ENCODE measurements at places on chromosomes 12 and 14.

GRCh38 chr12:122886851-122887818 is 8.8 kb downstream of the VPS37B start:
- peak; percentile 70 for DNase-seq

DNA sequence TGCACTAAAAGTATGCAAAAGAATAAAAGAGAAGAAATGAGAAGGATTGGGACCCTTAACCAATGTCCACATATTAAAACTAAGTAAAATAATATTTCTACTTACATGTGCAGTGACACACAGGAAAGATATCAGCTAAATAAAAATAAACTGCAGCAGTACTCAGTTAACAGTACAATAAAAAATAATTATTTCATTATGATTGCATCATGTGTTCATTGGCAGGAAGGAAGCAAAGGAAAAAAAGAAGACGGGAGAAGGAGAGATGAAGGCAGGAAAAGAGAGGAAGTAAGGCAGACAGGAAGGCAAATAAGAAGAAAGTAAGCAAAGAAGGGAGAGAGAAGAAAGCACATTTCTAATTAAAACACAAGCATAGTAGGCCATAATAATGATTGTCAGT is 33.0 kb downstream of the RASSF9 start:
- DNase-seq, result peak; percentile 23

DNA sequence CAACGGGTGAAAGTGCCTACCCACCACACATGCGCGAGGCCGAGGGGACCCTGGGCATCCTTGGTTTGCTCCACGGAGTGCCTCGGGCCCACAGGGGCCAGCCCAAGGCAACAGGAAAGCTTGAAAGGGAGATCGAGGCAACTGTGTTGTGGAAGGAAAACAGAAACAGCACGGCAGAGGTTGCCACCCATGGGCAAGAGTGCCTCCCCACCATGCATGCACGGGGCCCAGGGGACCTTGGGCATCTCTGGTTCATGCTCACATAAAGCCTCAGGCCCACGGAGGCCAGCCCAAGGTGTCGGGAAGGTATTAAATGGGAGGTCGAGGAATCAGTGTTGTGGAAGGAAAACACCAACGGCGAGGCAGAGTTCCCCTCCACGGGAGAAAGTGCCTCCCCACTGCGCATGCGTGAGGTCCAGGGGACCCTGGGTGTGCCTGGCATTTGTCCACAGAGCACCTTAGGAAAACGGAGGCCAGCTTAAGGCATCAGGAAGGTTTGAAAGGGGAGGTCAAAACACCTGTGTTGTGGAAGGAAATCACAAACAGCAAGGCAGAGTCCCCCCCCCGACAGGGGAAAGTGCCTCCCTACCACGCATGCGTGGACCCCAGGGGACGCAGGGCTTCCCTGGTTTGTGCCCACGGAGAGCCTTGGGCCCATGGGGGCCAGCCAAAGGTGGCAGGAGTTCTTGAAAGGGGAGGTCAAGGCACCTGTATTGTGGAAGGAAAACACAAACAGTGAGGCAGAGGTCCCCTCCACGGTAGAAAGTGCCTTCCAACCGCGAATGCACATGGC is 367.3 kb downstream of the ALG10 start:
- DNase-seq, result no peak

DNA sequence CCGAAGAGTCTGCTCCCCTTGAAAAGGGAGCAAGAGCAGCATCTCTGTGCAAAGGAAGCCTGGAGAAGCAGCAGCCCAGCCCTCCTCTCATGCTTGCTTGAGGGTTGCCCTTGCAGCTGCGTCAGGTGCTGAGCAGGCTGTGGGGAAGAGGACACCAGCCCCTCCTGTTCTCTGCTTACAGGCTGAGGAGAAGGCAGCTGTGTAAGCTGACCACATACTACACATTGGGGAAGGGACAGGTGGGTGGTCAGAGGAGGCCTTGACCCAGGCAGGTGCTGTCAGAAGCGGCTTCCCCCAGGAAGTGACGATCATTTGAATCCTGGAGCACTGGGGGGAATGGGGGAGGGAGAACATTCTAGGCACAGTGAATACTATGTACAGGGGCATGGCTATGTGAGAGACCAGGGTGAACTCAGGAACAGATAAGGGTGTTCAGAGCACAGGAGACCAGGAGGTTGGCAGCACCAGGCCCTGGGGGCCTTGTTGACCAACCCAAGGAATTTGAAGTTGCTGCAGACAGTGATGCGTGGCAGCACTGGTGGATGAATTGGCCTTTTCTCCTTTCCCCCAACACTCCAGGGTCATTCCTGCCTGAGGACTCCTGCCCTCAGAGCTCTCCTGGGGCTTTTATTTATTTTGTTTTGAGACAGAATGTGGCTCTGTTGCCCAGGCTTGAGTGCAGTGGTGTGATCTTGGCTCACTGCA is 2.7 kb upstream of the KLC1 start:
- no peak for DNase-seq

GRCh38 chr14:73725116-73726024 is 11.2 kb upstream of the PNMA1 start:
- DNase-seq, result peak; percentile 66

DNA sequence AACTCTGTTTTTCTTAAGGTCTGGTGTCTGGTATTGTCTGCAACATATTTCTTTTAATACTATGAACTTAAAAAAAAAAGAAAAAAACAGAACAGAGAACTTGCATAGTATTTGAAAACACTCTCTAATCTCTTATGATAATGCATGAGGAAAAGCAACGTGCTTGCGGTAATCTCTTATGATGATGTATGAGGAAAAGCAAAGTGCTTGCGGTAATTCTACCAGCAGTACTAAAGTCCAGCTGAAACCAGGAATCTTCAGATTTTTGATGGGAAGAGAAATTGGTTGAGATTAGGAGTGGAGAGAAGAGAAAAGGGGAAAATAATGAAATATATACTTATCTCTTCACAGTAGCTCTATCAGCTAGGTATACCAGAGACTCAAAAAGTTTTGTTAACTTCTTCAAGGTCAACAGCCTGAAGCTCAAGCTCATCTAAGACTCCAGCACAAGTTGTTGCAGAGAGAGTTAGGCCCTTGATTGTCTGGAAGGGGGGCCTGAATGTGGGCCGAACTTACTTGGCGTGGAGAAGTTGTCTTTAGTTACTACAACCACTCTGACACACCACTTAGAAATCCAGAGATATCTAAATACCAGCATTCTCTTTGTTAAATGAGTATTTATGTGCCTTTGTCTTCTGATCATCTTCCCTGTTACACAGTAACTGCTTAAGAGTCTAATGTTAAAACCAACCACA is 240.4 kb downstream of the PRKD1 start:
- peak; percentile 28 for DNase-seq

DNA sequence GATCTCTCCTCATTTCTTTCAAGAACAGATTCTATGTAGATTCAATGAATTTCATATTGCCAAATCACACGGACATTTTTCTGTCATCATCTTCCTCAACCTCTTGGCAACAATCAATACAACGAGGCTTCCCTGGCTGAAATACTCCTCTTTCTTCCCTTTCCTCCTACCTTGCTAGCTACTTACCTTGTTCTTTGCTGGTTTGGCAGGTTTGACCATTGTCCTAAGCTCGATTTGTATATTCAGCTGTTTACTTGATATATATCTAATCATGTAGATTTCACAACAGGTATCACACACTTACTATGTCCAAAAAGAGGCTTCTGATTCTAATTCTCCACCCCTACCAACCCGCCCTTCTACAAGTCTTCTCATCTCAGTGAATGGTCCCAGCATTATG is 23.6 kb downstream of the NDUFA12 start:
- no peak for DNase-seq

DNA sequence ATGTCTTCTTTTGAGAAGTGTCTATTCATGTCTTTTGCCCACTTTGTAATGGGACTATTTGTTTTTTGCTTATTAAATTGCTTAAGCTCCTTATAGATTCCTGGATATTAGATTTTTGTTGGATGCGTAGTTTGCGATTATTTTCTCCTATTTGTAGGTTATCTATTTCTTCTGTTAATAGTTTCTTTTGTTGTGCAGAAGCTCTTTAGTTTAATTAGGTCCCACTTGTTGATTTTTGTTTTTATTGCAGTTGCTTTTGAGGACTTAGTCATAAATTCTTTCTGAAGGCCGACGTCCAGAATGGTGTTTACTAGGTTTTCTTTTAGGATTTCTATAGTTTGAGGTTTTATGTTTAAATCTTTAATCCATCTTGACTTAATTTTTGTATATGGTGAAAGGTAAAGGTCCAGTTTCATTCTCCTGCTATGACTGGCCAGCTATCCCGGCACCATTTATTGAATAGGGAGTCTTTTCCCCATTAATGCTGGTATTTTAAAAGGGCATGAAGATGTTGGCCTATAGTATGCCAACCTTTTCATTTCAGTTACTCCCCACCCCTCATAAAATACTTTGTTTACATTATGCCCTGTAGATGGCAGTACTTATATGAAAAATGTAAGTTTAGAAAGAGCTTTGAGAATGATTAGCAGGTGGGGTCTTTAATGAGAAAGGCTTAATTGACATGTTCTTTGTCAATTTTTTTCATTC is 62.9 kb upstream of the PSMA6 start:
- DNase-seq, result peak; percentile 39

- no peak for DNase-seq
Measured at GRCh38 chr14:57462551-57462950, 31.1 kb downstream of the CCDC198 start.

DNA sequence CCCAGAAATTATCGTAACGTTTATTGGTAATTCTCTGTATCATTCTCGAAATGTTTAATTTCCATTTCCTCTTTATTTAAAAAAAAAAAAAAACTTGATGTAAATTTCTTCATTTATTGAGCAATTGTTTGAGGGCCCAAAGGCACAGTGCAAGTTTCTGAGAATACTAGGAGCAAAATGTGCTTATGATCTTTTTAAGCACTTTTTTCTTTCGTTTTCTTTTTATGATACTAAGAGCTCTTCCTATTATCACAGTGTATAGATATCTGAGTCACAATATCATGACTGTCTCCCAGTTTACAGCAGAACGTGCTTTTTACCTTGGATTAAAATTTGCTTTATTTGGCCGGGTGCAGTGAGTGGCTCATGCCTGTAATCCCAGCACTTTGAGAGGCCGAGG is 5.6 kb downstream of the ATP2A2 start:
- DNase-seq, result no peak

GRCh38 chr14:87312169-87312893 is 680.7 kb downstream of the GALC start:
- no peak for DNase-seq

DNA sequence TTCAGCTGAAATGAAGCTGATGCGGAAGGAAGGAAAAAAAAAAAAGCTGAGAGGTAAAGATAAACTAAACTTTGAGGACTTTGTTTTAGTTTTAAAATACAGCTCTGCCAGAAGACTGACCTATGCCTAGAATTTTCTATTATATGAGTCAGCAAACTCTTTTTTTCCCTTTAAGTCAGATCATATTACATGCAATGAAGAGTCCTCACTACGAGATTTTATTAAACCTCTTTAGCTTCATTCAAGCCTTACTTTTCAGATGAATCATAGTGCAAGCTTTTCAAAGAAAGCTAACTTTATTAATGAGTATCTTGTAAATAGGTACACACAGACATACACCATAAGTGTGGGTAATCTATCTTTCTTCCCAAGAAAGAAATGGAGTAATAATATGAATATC is 57.8 kb upstream of the FSCB start:
- peak; percentile 1 for DNase-seq

DNA sequence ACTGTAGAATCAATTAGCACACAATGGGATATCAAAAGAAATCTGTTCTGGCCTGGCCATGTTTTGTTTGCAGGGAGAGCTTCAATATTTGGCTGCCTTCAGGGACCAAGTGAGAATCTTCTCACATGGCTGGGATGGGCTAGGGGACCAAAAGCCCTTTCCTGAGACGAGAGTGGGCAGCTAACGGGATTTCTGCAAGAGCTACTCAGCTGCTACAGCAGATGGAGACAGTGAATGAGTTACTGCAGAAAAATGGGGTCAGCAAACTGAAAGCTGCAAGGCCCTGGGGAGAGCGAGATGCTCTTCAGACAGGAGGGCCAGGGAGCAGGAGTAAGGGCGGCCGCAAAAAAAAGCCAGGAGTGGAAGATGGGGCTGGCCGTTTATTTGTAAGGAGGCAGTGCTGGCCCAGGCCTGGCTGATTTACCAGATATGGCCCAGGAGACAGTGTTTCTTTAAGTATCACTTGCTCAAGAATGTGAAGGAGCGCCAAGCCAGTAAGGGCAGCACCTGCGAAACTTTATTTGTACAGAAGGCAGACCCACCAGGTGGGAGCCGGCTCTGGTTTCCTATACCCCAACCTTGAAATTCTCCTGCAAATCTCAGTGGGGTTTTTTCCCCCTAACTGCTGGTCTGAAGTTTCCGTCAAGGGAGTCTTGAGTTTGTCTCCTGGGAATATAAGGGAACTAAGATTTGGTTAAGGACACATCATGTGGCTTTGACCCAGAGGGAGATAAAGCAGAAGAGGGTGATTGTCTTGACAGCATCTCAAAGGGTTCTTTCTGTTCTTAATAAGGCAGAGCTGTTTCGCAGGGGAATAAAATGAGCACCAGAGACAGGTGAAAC is 57.8 kb downstream of the SSH1 start:
- no peak for DNase-seq

DNA sequence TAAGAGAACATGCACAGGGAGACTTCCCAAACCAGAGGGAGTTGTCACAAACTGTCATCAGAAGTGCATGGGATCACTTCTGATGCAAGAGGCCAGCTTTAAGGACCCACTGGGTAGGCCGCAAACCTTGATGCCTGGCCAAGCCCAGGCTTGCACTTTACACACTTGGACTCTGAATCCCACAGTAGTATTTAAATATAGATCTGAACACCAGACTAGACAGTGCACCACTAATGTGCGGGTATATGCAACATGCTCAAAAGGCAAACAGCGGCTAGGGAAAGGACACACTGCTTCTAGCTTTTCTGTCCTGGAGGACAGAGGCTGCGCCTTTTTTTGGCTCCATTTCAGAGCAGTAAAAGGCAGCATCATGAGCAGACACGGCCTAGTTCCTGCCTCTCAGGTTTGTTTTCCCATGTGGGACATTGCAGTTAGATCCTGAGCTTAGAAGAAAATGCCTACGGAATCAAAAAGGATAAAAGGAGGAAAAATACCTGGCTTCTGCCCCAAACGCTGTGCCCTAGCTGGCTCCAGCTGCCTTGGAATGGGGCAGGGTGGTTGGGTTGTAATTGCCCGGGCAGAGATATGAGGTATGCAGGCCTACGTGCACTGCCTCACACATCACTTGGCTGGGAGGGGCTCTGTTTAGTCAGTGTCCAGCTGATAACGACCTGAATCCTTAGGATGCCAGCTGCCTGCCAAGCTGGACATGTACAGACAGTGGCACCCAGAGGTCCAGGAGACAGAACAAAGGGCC is 84.5 kb upstream of the EGLN3 start:
- DNase-seq, result no peak

DNA sequence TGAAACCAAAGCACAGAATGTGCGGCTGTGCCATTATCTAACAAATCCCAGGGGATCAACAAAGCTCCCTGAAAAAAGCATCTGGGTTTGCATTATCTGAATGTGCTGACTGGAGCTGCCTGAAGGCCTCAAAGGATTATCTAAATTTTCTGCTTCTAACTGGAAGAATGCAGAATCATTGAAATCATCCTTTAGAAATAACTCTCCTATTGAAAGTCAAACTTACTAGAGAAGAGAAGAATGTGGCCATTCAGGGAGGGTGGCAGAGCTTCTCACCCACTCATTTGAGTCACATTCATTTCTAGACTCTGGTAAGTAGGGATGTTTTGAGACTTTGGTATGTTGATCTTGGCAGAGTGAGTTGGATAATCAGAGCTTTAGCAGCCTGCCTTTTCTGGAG is 220.6 kb upstream of the RGS6 start:
- DNase-seq, result peak; percentile 96

Data from cardiac fibroblast (primary cell).